ENCODE measurements at places on chromosomes 12 and 14.

DNA sequence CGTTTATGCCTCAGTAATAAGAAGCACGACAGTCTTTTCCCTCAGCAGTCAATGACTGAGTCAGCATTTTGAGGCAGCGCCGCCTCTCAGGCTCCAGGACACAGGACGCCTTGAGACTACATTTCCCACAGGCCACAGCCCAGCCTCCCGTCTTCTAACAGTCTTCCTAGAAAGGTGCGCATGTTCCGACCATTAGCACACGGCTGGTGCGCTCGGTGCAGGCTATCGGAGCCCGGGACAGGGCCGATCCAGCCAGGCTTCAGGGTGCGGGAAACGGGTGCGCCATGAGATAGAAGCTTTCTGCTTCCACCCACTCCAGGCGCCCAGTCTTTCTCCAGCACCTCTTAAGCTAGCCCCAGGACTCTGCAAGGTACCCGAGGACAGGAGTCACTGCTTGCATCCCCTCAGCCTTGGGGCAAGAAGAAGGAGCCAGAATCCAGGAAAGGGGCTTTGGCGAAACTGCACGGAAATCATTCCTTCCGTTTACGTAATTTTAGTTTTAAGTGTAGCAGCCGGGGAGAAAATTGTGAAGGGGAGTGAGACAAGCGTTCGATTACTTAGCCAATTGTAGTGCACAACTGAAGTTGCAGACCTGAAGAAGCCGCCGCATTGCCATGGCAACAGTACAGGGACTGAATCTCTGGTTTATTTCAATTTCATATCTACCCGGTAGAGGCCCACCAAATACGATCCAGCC, 54.0 kb downstream of the ZNF641 start:
- DNase-seq: no peak

DNA sequence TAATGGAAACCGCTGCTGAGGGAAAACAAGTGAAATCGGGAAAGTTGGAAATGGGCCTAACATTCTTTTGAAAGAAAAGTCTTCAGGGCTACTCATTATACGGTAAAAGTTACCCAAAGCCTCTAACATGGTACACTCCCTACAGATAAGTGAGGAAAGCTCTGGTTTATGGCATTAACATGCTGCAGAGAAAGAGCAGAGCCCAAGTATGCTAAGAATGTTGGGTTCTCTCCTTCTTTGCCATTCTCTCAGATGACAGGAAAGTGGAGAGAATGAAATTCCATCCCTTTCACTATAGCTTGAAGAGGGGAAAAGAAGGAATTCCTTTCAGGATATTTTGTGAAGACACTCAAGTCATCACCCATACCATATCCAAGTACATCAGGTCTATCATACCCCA, 348.0 kb downstream of the SEC23A start:
- no peak for DNase-seq

DNA sequence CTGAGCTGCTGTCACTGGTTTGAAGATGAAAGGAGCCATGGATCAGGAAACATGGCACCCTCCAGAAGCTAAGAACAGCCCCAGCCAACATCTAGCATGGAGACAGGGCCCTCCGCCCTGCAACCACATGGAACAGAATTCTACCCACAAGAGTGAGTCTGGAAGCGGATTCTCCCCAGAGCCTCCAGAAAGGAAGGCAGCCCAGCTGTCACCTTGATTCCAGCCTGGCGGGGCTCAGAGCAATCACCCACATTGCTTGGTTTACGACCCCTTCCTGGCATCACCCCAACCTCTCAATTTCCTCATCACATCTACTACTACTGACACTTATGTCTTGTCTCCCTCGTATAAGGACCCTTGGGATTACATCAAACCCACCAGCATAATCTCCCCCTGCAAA, 38.5 kb downstream of the OAS2 start:
- DNase-seq: no peak

DNA sequence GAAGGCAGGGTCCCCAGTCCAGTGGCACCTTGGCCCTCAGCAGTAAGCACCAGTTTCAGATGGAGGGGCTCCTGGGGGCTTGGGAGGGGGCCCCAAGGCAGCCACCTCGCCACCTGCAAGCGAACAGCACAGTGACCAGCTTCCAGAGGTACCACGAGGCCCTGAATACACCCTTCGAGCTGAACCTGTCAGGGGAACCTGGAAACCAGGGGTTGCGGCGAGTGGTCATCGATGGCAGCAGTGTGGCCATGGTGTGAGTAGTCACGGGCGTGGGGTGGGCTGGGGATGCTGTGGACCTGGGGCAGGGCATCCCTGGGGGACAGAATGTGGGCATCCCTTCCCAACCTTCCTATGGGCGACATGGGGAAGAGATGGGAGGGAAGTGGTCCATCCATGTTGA, 11.2 kb downstream of the NYNRIN start:
- DNase-seq: no peak

Measured in NCI-H510A (cell line).